ENCODE measurements at places on chromosomes 5 and 9. TPM values are rescaled to one million over a fixed set of nuclear protein-coding genes. Genes with fewer than 3 reads are reported as not detected.

The GZMA gene
- not detected for total RNA-seq

The ACOT12 gene
- not detected for total RNA-seq

The C7 gene
- not detected for total RNA-seq

The SURF2 gene
- total RNA-seq, result 13.3 TPM

The CCNJL gene
- total RNA-seq, result 11.4 TPM

The SOX30 gene
- total RNA-seq, result not detected

The FSD1L gene
- total RNA-seq, result 5.7 TPM

The ADRA1B gene
- total RNA-seq, result 1.1 TPM

The TMEM215 gene
- total RNA-seq, result not detected

The FBXL7 gene
- total RNA-seq, result 32.6 TPM

DNA sequence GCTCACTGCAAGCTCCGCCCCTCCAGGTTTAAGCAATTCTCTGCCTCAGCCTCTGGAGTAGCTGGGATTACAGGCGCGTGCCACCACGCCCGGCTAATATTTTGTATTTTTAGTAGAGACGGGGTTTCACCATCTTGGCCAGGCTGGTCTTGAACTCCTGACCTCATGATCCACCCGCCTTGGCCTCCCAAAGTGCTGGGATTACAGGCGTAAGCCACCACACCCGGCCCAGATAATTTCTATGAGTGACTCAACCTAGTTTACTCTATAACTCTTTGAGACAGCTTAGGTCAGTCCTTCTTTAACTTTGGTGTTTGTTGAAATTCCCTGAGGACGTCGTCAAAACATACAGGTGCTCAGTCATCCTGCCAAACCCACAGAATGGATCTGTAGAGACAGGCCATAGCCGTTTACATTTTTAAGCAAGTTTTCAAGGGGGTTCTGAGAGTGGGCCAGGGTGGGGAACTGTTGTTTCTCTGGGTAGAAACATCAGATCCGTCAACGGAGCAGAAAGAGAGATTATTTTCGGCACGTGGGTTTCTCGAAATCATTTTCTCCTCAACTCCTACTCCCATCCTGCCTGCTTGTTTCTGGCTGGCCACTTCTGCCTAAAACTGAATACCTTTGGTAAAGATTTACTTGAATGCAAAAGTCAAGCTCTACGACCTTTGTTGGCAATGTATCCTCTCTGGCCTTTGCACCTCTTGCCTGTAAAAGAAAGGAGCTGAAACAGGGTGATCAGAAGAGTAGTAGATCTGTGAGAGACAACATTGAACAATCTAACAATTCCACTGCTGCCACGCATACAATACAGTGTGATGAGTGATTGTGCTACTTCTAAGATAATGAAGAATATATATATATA lies 6.0 kb upstream of the BOD1 start:
- no peaks in the 10 kb centered on the region for H3K36me3 ChIP-seq
- H3K4me1 ChIP-seq, result peaks cover 14% of the 10 kb centered on the region
- no peak for DNase-seq
- no peaks in the 10 kb centered on the region for H3K27me3 ChIP-seq

GRCh38 chr9:110059461-110059860 lies 148.5 kb downstream of the C9orf152 start:
- DNase-seq, result no peak
- H3K4me1 ChIP-seq, result peaks cover 29% of the 10 kb centered on the region
- no peaks in the 10 kb centered on the region for H3K27me3 ChIP-seq
- H3K4me3 ChIP-seq, result no peak overlapping the region

GRCh38 chr5:159106193-159106568 lies 6.5 kb upstream of the EBF1 start:
- peaks cover 42% of the 10 kb centered on the region for H3K4me1 ChIP-seq
- H3K36me3 ChIP-seq, result peaks cover 3% of the 10 kb centered on the region
- peak overlapping the region; percentile 91 for H3K4me3 ChIP-seq
- no peak overlapping the region for H3K27ac ChIP-seq
- DNase-seq, result no peak

DNA sequence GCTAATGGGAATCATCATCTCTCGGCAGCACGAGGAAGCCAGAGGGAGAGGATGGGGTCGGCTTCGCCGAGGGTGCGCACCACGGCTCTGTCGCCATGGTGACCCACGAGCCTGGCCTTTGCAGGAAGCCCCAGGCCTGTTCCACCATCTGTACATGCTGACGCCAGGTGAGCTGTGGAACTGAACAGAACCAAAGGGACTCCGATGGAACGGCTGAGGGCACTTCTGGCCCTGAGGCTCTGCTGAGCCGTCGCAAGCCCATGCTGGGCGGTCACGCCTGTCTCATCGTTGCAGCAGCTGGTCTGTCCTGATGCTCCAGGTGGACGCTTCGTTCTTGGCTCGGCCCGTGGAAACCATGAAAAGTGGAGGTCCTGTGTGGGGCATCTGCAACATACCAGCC lies 34.6 kb upstream of the UBAC1 start:
- no peak for DNase-seq
- no peak overlapping the region for H3K27ac ChIP-seq
- no peak overlapping the region for H3K4me3 ChIP-seq
- peaks cover 4% of the 10 kb centered on the region for H3K4me1 ChIP-seq
- H3K36me3 ChIP-seq, result no peaks in the 10 kb centered on the region

DNA sequence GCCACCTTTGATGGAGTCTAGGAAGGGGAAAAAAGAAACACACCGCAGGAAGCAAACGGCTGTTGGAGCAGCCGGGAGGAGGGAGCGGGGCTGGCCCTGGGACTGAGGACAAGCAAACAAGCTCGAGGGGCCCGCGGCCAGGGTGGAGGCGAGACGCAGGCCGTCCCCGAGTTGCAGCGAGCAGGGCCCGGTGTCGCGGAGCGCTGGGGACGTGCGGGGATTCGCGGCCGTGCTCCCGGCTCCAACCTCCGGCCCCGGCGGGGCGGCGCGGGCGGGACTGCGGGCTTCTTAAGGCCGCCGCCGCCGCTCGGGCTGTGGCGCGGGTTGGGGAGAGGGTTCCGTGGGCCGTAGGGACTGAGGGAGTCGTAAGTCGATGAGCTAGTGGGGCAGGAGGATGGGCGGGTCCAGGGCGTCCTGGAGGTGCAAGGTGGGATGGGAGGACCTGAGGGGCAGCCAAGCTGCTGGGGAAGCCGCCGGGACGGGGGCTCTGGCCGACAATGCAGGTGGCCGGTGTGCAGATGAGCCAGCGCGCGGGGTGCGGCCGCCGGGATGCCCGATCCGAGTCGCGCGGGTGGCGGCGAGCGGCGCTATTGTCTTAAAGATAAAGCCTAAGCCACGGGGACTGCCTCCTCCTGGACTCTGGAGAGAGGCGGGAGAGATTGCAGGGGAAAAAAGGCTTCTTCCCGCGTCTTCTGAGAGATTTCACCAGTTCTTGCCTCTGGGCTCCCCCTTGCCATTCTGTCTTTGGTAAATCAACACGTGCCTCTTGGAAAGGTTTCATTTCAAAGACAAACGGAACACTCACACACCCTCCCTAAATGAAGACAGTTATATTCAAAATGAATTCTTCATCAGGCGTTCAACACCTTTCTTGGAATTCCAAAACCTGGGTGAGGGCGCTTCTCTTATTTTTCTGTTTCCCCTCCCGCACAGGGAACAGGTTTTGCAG lies 1.6 kb upstream of the HAPLN1 start:
- no peaks in the 10 kb centered on the region for H3K27me3 ChIP-seq
- peaks cover 76% of the 10 kb centered on the region for H3K4me1 ChIP-seq
- no peaks in the 10 kb centered on the region for H3K36me3 ChIP-seq
- H3K4me3 ChIP-seq, result peak overlapping the region; percentile 84

- H3K4me1 ChIP-seq, result peaks cover 23% of the 10 kb centered on the region
- H3K4me3 ChIP-seq, result no peak overlapping the region
- DNase-seq, result no peak
- no peak overlapping the region for H3K27ac ChIP-seq
- no peaks in the 10 kb centered on the region for H3K36me3 ChIP-seq
These were observed 199.1 kb downstream of the KDM4C start for GRCh38 chr9:6956879-6957278.

DNA sequence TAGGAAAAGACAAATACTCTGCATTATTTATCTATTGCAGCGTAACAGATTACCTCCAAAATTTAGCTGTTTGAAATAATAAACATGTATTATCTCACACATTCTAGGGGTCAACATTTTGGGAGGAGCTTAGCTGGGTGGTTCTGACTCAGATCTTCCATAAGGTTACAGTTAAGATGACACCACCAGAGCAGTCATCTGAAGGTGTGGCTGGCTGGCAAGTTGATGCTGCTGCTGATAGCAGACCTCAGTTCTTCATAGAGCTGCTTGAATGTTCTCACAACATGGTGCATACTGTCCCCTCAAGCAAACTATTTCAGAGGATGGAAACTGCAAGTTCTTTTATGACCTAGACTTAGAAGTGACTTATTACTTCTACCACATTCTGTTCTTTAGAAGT lies 146.3 kb upstream of the FSTL4 start:
- peaks cover 4% of the 10 kb centered on the region for H3K4me1 ChIP-seq
- H3K27ac ChIP-seq, result no peak overlapping the region
- DNase-seq, result no peak
- peaks cover 1% of the 10 kb centered on the region for H3K27me3 ChIP-seq

DNA sequence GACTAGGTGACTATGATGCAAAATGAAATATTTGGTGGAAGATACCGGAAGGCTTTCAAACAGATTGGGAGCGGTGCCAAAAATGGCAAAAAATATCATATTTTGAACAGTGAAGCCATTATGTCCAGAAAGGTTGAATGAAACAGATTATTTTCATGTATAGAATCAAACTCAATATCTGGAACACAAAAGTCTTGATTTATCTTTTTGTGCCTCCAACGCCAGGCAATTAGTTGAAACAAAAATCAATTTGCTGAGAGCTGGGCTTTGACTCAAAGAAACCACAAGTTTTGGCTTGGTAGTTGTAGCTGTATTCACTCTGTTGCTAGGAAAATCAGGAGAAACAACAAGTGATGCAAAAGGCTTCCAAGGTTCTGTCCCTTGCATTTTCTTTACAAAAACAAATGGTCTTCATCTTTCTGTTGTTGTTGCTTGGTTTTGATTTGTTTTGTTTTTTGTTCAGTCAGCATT lies 421.7 kb upstream of the TYRP1 start:
- H3K27ac ChIP-seq, result no peak overlapping the region
- no peaks in the 10 kb centered on the region for H3K27me3 ChIP-seq
- no peak overlapping the region for H3K4me3 ChIP-seq

DNA sequence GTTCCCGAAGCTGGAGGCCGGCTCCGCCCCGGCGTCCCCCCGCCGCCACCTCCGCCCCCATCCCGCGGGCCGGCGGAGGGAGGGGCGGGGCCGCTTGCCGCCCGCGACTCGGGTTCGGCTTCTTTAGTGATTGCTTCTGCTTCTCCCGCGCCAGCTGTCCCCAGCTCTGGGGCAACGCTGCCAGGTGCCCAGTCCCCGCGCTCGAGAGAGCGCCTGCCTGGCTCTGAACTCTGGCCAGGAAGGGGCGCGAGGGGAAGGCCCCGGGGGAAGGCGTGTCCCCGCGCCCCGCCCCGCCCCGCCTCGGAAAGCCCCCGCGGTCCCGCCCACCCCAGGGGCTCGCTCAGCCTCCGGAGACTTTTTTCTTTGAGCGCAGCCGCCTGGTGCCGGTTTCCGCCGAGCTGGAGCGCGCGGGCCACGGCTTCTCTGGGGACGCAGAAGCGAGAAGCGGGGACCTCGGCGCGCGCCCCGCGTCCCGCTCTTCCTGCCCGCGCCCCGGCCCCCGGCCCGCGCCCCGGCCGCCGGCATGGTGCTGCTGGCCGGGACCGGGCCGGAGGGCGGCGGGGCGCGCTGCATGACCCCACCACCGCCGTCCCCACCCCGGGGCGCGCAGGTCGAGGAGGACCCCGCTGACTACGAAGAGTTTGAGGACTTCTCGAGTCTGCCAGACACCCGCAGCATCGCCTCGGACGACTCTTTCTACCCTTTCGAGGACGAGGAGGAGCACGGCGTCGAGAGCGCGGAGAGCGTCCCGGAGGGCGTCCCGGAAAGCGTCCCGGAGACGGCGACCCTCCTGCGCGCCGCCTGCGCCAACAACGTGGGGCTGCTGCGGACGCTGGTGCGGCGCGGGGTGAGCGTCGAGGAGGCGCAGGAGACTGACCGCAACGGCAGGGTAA lies at the start of gene ANKRD33B:
ANKRD33B (plus strand) TSS at position 126 of the 893 bp plus-strand sequence; CDS start at position 524, 398 bp downstream.
- H3K4me3 ChIP-seq, result peak within 1 kb of the TSS; percentile 85
- no peaks in the 10 kb centered on the region for H3K27me3 ChIP-seq
- H3K27ac ChIP-seq, result peak within 1 kb of the TSS; percentile 54
- H3K36me3 ChIP-seq, result no peaks in the 10 kb centered on the region
- DNase-seq, result no peak

GRCh38 chr5:78269088-78269703 lies 25.3 kb downstream of the AP3B1 start:
- H3K27me3 ChIP-seq, result no peaks in the 10 kb centered on the region
- H3K4me1 ChIP-seq, result peaks cover 32% of the 10 kb centered on the region
- DNase-seq, result no peak
- H3K27ac ChIP-seq, result no peak overlapping the region
- no peak overlapping the region for H3K4me3 ChIP-seq

DNA sequence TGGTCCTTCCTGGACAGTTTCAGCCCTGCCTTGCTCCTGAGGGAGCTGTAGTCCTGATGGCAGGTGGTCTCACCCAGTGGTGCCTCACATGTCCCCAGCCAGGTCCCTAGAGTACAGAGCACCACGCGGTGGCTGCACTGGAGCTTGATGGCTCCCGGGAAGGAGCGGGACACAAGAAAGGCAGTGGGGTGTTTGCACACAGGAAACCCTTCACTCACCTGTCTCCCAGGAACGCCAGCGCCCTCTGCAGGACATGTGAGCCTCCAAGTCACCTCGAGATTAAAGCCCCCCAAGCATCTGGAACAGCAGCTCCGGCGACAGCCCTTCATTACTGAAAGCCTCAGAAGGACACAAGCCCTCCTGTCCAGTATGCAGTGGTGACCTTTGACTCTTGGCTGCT lies 19.9 kb upstream of the TMEM250 start:
- H3K27me3 ChIP-seq, result peaks cover 31% of the 10 kb centered on the region
- peaks cover 4% of the 10 kb centered on the region for H3K4me1 ChIP-seq
- DNase-seq, result no peak
- H3K36me3 ChIP-seq, result no peaks in the 10 kb centered on the region
- no peak overlapping the region for H3K27ac ChIP-seq
- H3K4me3 ChIP-seq, result no peak overlapping the region

GRCh38 chr5:39774605-39775004 lies 349.8 kb upstream of the DAB2 start:
- H3K27ac ChIP-seq, result peak overlapping the region; percentile 77
- H3K27me3 ChIP-seq, result no peaks in the 10 kb centered on the region
- H3K36me3 ChIP-seq, result peaks cover 3% of the 10 kb centered on the region
- H3K4me3 ChIP-seq, result no peak overlapping the region

- H3K27me3 ChIP-seq, result peaks cover 3% of the 10 kb centered on the region
- no peaks in the 10 kb centered on the region for H3K36me3 ChIP-seq
- no peaks in the 10 kb centered on the region for H3K4me1 ChIP-seq
- DNase-seq, result no peak
- H3K4me3 ChIP-seq, result no peak overlapping the region
These were observed 393.9 kb upstream of the RIOK2 start for GRCh38 chr5:97576956-97577355.

GRCh38 chr5:114360816-114361723 lies 800 bp upstream of the KCNN2 start:
- DNase-seq, result no peak
- H3K27ac ChIP-seq, result no peak overlapping the region
- peak overlapping the region; percentile 78 for H3K4me3 ChIP-seq
- peaks cover 71% of the 10 kb centered on the region for H3K27me3 ChIP-seq
- peaks cover 25% of the 10 kb centered on the region for H3K4me1 ChIP-seq

- no peak overlapping the region for H3K4me3 ChIP-seq
- H3K27ac ChIP-seq, result no peak overlapping the region
- peaks cover 26% of the 10 kb centered on the region for H3K27me3 ChIP-seq
- no peaks in the 10 kb centered on the region for H3K4me1 ChIP-seq
- H3K36me3 ChIP-seq, result no peaks in the 10 kb centered on the region
These were observed 66.4 kb upstream of the PITX1 start for GRCh38 chr5:135100431-135100830.

GRCh38 chr9:93808115-93809029 lies 146.8 kb downstream of the BARX1 start:
- H3K27me3 ChIP-seq, result peaks cover 17% of the 10 kb centered on the region
- DNase-seq, result no peak
- no peak overlapping the region for H3K27ac ChIP-seq
- H3K36me3 ChIP-seq, result peaks cover 3% of the 10 kb centered on the region
- no peaks in the 10 kb centered on the region for H3K4me1 ChIP-seq

Data from chondrocyte (in vitro differentiated cells).